ENCODE measurements at places on chromosomes 7 and 10.
A peak's percentile ranks its signal among the peaks of the same experiment; 100 is the strongest.

GRCh38 chr10:100510533-100511308 is 8.9 kb downstream of the SEC31B start:
- peak; percentile 56 for DNase-seq

GRCh38 chr7:98281757-98282606 is 496 bp downstream of the BRI3 start:
- no peak for DNase-seq

DNA sequence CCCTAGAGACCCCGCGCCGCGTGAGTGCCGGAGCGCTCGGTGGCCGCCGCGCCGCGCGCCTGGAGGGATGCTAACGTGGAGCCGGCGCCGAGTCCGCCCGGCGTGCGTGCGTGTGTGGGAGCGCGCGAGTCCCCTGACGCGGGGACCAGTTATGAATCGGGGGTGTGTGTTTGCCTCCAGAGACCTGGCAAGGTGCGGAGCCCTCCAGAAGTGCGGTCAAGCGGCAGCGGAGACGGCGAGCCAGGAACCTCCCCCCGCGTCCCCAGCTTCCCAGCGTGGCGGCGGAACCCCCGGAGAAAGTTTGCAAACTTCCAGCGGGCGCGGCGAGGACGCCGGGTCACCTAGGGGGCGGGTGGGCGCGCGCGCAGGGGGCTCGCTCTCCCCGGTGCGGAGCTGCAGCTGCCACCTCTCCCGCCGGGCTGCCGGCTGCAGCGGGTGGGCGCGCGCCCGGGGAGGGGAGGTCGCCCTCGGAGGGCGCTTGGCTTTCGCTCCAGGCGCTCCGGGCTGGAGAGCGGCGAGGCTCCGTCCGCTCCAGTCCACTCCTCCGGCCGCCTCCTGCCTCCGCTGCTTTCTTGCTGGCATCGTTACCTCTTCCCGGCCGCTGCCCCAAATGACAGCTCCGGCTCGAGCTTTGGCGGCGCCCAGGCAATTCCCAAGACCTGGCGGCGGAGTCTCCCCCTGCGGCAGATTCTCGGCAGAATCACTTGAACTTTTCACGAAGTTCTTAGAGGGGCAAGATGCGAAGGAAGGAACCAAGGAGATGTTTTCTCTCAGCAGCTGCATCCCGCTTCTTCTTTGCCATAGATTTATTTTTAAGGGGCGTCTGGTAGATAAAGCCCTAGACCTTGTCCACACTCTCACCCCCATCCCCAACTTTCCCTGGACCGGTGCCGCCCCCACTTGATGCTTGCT is 2.3 kb upstream of the CREB5 start:
- DNase-seq = no peak

DNA sequence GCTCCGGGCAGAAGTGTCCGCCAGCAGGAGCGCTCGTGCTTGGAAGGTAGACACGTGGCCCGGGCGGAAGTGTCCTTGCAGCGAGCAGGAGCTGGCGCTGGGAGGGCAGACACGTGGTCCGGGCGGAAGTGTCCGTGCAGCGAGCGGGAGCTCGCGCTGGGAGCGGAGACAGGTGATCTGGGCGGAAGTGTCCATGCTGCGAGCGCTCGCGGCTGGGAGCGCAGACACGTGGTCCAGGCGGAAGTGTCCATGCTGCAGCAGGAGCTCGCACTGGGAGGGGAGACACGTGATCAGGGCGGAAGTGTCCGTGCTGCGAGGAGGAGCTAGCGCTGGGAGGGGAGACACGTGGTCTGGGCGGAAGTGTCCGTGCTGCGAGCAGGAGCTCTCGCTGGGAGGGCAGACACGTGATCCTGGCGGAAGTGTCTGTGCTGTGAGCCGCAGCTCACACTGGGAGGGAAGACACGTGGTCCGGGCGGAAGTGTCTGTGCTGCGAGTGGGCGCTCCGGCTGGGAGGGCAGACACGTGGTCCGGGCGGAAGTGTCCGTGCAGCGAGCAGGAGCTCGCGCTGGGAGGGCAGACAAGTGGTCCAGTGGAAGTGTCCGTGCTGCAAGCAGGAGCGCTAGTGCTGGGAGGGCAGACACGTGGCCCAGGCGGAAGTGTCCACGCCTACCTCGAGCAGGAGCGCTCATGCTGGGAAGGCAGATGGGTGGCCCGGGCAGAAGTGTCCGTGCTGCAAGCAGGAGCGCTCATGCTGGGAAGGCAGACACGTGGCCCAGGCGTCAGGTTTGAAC is 41.1 kb upstream of the PRKAR1B start:
- no peak for DNase-seq

DNA sequence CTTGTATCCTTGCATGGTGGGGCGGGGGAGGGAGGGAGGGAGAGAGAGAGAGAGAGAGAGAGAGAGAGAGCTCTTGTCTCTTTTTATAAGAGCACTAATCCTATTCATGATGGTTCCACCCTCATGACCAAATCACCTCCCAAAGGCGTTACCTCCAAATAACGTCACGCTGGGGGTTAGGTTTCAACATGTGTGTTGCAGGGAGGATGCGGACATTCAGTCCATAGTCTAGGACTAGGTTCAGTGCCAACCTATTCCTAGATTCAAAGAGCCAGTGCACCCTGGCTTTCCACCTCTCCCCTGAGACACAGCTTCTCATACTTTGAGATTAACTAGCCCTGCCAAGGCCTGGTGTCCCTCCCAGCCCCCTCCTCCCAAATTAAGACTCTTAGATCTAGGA is 123.0 kb downstream of the GRK5 start:
- no peak for DNase-seq

- DNase-seq = peak; percentile 37
Measured at GRCh38 chr7:74061840-74062539, 21.6 kb upstream of the LIMK1 start.

GRCh38 chr7:26334166-26334859 is 42.7 kb downstream of the SNX10 start:
- DNase-seq = no peak

DNA sequence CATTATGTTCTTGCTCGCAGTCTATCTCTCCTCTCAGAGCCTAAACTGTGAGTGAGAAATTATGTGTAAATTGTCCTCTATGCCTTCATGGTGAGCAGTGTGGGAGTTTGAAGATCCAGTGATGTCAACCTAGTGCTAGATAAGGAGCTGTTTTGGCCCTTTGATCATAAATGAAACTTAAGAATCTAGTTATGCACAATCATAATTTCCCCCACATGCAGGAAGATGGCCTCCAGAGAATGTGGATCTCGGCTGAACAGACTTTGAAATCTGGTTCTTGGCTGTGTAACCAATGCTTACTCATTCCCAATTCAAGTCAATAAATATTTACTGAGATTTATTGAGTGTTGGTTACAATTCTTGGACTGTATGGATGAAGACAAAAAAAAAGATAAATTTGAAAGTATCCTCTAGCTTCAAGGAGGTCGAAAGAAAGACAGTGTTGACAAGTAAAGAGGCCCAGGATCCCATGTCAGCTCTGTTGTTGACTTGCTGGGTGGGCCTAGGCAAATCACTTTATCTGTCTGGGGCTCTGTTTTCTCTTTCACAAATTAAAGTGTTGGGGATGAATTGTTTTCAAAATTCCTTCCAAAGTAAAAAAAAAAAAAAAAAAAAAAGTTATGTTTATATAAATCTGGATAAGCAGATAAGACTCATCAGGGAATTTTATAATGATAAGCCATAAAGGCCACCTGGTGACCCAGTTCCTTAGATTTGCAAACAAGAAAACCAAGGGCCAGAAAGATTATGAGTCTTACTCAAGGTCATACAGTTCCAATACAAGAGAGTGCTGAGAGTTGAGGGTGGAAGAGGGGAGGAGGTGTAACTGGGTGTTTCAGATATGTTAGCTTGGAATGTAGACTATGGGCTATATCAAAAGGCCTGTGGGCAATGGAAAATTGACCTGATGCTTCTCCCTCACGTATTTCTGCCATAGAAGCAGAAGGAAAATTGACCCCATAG is 969.9 kb downstream of the KCNMA1 start:
- DNase-seq = no peak

GRCh38 chr7:85802211-85802610 is 615.4 kb upstream of the SEMA3D start:
- DNase-seq = no peak

- DNase-seq = no peak
Measured at GRCh38 chr10:96473866-96474265, 39.9 kb downstream of the TLL2 start.

DNA sequence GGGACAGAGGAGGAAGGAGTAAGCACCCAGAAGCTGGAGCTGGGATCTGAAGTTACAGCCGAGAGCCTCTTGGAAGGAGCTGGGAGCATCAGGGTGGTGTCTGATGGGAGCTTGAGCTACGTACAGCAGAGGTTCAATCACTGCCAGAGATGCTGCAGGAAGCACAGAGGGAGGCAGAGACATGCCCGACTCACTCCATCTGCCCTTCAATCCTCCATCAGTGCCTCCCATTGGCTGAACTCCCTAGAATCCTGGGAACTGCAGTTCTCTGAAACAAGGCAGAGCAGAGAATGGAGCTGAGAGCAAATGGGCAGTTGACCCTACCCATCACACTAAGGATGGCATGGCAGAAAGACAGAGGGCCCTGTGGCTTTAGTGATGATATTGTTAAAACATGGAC is 40.0 kb upstream of the CTBP2 start:
- DNase-seq = no peak

Data from stimulated activated CD8-positive, alpha-beta memory T cell treated with anti-CD3 and anti-CD28 coated beads, Interleukin-15, amount 100 ng/mL, for 4 hours (primary cell).